HepG2 (cell line): ENCODE measurements at places on chromosomes 6 and 20. TPM values are rescaled to one million over a fixed set of nuclear protein-coding genes. Genes with fewer than 3 reads are reported as not detected.

ADTRP gene
- total RNA-seq = not detected in 2 replicates

COL11A2 gene
- 0.29 and 0.55 TPM in 2 replicates for total RNA-seq

SLC35D3 gene
- not detected in 2 replicates for total RNA-seq

NMBR gene
- not detected in 2 replicates for total RNA-seq

DNA sequence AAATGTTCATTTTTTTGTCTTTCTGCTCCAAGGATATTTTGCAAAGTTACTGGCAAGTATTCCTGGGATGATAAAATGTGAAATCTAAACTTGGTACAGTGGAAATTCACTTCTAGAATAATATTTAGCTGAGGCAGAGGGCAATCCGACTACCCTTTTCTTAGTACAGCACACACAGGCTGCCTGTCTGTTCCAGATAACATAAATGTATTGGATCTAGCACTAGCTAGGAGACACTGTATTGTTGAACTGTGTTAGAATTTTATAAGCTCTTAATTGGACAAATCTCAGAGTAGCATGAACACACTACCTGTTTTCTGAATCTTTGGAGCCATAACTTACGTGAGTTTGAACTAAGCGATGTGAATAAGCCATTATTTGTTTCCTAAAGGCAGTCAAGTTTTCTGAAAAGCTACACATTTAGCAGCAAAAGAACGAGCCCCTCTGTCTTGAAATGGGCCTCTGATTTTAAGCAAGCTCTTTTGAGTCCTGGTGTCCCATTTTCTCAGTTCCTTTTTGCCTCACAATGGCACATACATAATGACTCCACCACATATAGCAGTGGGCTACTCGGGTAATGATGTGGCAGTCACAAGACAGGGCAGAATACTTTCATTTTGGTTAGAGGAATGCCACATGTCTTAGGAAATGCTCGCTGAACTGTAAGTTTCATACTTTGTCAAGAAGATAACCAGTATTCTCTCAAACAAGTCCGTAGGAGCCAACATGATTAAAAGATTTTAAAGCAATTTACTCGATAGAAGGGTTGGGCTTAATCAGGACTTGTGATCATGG, 116.5 kb upstream of the ESR1 start:
- no peak overlapping the region for H3K4me3 ChIP-seq
- H3K4me1 ChIP-seq = peaks cover 14% of the 10 kb centered on the region
- 0 out of 3 replicates have a peak, but pooled peaks cover 6% of the 10 kb centered on the region for H3K27me3 ChIP-seq
- no peak overlapping the region for H3K27ac ChIP-seq

DNA sequence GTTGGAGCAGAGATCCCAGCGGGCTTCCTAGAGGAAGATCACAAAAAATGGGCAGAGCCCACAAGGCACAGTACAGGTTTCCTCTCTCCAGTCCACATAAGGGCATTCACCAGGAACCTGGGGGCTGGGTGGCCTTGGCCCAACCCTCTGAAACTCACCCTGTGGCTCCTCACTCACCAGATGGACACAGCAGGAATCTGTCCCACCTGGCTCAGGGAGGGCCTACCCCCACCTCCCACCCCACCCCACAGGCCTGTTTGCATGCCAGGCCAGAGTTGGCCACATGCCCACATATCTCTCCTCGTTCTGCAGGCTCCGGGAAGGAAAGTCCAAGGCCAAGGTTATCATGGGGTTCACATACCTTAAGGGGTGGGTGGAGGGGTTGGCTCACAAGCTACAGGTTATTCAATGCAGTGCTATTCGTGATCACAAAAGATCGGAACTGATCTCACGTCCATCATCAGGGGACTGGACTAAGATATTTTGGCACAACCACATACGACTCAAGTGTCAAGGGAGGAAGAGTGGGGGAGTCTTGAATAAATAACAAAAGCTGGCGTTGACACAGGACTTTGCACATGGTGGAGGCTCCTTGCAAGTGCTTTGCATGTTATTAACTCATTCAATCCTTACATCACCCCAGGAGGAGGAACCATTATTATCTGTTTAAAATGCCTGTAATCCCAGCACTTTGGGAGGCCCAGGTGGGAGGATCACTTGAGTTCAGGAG, 13.0 kb downstream of the RIPOR3 start:
- no peak overlapping the region for H3K4me3 ChIP-seq
- peaks cover 82% of the 10 kb centered on the region for H3K4me1 ChIP-seq
- H3K27ac ChIP-seq = peak overlapping the region; percentile 0

DNA sequence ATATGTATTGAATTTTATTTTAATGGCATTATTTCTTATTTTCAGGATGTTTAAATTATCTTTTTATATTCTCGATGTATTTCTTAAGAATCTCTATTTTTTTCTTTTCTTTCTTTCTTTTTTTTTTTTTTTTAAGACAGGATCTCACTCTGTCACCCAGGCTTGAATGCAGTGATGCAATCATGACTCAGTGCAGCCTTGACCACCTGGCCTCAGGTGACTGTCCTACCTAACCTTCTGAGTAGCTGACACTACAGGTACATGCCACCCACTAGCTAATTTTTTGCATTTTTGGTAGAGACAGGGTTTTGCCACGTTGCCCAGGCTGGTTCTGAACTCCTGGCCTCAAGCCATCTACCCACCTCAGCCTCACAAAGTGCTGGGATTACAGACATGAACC, 143.8 kb upstream of the LAMA2 start:
- H3K27ac ChIP-seq = no peak overlapping the region
- H3K4me1 ChIP-seq = no peaks in the 10 kb centered on the region
- no peak overlapping the region for H3K4me3 ChIP-seq

RAB22A gene
- 11.2 and 16.2 TPM in 2 replicates for total RNA-seq

DNA sequence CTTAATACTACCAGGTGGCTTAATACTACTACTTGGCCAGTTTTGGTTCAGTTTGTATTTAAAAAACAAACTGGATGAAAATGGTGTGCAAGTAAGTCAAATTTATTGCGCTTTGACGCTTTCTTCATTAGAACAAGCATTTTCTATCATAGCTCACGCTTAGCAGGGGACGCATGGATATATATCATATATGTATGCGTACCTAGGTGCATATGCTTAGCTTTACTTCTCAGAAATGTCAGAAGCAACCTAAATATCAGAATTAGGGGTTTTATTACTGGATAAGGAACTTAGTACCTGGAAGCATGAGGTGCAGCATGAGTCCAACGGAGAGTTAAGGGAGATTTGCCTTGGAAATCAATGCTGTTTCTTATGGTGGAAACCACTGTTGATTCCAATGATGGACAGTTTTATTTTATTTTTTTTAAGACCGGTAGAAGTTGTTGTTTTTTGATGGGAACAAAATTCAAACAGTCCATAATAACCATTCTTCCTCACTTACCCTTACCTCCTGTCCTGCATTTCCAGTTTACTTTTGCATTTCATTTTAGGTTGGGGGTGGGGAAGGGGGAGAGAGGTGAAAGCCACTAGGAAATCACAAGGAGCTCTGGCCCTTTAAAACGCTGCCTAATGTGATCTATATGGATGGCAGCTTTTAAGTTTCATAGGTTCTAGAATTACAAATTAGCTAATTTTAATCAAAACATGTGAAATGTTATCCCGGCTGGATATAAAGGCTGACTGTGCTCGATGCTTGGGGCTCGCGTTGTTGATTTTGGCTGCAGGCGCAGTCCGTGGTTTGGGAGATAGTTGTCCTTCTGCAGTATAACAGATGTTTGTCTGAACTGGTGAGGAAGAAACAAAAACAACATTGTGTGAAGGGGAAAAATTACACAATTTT, 2.1 kb downstream of the SOBP start:
- H3K4me3 ChIP-seq = peak overlapping the region; percentile 98
- H3K4me1 ChIP-seq = peaks cover 56% of the 10 kb centered on the region
- H3K36me3 ChIP-seq = no peaks in the 10 kb centered on the region
- peak; percentile 24 for DNase-seq
- H3K27me3 ChIP-seq = no peaks in the 10 kb centered on the region; the same call in 1 of the 3 replicates

- DNase-seq = no peak
- no peaks in the 10 kb centered on the region for H3K27me3 ChIP-seq
- no peak overlapping the region for H3K4me3 ChIP-seq
- no peaks in the 10 kb centered on the region for H3K36me3 ChIP-seq
- peaks cover 25% of the 10 kb centered on the region for H3K4me1 ChIP-seq
- H3K27ac ChIP-seq = no peak overlapping the region
These were observed 127.5 kb downstream of the CDKAL1 start for GRCh38 chr6:20661721-20662120.

GRCh38 chr6:118280210-118280609, 267.9 kb upstream of the PLN start:
- H3K4me3 ChIP-seq = no peak overlapping the region
- no peak overlapping the region for H3K27ac ChIP-seq
- no peaks in the 10 kb centered on the region for H3K36me3 ChIP-seq

BANF2 gene
- total RNA-seq = 0.35 TPM in 1 of 2 replicates, not detected in the other
